Stimulated activated CD4-positive, alpha-beta T cell treated with anti-CD3 and anti-CD28 coated beads, Interleukin-2, amount 100 ng/mL, for 24 hours (primary cell): ENCODE measurements at places on chromosomes 16 and 17.

DNA sequence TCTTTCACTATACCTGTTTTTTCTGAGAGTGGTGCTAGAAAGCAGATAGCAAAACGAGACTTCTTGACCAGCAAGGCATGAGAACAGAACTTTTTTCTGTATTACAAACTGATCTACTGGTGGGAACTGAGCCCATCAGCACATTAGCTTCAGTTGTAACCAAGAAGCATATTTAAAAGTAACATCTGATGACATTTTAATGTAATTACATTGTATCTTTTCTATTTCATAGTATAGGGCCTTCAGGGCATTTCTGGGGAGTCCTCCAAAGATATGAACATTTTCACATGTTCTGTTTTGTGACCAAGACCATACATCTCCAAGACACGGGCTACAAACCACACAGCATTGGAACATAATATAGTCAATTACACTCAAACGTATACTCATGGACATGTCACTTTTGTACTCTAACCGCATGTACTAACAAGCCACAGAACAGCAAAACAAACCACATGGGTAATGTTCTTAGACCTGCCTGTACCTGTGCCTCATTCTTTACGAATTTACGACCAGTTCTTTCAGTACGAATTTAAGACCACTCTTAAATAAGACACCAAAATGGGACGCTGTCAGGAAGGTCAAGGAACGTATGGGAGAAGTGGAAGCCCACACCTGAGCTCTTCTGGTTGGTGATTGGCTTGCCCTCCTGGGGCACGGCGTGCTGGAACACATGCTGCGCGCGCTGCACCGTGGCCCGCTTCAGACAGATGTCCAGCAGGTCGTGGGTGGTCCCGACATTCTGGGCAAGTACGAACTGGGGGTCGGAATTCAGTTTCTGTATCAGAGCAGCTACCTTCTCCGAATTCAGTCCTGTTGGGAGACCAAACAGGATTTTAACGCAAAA is 825 bp downstream of the BLMH start:
- DNase-seq: peak; percentile 40

DNA sequence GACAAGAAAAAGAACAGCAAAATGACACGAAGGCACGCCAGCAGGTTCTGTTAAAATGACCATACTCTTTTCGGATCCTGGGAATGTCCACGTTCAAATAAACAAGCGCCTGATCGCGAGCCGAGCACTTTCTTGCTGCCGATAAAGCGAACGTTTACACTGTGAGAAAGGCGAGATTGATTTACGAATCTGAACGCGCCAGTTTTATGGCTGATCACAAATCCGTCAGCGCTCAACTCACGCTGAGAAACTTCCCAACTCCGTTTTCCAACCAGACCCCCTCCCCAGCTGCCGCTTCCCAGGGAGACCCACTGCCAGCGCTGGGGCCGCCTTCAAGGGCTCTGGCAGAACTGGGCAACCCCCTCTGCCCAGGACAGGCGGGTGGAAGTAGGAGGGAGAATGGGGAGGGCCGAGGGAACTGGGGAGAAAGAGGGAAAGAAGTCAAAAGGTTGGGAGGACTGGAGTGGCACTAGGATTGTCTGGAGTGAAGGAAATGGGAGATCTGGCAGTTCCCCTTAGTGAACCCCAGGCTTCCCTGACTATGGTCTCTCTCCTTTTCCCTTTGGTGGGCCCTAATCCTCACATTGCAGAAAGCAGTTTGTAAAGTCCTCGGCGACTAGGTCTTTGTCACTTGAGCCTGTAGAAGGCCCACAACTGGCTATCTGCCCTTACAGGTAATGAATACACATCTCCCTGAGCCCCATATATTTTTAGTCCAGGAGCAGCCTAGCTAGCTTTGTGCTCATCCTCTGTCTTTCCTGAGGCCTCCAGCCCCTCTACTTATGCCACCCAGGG is 6.9 kb downstream of the HOXB4 start:
- DNase-seq: no peak

DNA sequence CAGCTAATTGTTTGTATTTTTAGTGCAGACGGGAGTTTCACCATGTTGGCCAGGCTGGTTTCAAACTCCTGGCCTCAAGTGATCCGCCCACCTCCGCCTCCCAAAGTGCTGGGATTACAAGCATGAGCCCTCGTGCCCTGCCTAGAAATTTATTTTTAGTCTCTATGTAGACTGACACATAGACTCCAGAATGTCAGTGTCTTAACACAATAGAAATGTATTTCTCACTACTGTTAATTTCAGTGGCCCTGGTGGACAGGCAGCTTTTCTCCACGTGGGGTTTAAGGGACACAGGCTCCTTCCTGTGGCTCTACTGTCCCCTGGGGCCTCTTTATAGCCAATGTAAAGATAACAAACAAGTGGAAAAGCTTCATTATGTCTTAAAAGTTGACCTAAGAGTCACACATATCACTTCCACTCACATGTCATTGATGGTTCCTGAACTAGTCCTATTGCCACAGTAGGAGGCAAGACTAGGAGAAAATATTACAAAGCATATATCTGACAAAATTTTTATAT is 43.8 kb downstream of the COPRS start:
- DNase-seq: no peak

- DNase-seq: no peak
Measured at GRCh38 chr16:3013491-3013951, 798 bp downstream of the CLDN9 start.

DNA sequence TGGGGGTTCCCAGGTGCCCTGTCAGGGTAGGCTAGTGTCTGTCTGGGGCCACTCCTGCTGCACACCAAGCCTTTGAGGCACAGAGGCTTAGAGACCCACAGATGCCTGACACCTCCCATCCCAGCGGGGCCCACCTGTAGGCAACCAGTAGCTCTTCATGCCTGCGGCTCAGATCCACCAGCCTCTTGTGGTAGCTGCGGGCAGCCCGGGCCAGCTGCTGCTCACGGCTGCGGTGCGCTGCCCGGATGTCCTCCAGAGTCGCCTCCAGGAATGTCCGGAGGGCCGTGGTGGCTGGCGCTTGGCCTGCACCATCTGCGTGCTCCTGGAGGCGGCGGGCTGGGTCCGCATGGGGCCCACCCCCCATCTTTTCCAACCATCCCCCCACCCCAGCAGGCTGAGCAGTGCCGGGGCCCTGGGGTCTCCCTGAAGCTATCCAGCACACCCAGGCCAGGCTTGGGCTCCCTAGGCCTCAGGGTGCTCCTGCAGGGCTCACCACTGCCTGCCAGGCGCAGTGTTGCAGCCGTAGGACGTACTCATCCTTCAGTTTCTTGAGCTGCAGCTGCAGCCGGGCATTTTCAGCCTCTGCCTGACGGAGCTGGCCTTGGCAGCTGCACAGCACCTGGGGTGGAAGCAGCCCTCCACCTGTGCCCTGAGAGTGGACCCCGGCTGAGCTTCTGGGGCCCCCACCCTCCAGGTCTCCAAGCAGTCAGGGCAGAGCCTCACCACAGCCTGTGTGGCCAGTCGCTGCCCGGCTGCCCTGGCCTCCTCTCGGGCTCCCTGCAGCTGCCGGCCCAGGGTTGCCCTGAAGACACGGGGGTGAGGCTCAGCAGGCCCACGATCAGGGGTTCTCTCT is 1.8 kb downstream of the CCDC78 start:
- DNase-seq: no peak

DNA sequence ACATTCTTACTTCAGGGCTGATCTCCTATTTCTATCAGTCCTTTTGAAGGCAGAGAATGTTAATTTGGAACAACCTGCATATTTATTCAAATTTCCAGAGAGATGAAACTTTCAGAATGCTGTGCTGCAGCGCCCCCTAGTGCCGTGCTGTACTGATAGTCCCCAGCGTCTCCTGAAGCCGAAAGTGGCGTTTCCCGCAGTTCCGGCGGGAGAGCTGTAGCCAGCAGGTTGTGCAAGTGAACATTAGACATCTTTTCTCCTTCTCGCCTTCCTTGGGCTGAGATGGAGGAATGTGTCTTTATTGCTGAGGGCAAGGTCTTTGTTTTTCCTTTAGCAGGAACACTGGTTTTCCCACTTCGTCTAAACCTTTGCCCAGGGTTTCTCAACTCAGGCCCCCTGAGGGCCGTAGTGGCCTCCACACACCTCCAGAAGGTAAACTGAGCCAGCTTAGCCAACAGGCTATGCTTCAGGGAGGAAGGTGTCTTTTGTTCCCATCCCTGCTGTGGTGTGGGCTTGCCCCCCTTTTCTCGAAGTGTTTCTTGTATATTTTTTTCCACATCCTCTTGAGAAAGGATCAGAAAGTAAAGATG is 26.4 kb downstream of the USP10 start:
- peak; percentile 90 for DNase-seq

GRCh38 chr17:37148156-37148555 is 199.4 kb downstream of the AATF start:
- no peak for DNase-seq

GRCh38 chr17:35245196-35245486 is 2.3 kb downstream of the SLFN5 start:
- DNase-seq: no peak

DNA sequence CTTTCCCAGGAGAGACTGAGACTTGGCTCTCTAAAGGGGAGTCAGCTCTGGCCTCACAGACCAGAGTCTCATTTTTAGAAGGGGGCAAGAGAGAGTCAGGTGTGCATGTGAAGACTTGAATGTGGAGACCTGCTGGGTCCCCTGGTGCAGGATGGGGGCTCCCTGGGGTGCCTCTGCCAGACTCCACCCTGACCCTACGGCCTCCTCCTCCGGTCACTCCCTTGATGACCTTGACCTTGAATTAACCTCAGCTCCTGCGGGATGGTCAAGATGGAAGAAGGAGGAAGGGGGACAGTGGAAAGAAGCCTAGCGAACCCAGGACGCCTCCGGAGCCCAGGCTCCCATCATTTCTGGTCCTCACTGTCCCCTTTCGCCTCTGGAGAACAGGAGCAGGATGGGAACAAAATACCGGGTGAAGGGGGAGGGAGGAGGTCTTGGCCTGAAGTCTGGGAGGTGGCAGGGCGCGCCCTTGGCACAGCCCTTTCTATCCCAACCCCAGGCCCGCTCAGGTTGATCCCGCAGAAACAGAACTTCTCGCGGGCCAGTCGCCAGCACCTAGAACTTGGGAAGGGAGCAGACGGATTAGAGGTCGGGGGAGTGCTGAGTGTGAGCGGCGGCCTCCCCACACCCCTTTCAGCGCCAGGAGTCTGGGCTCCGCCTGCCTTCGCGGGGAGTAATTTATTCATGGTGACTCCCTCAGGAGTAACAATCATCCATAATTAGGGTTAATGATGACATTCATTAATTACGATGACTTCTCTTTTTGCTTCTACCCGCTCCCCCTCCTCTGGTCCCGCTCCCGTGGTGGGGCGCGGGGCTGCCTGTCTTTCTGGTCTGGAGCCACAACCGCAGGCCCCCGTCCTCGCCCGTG is 1.6 kb downstream of the STAC2 start:
- no peak for DNase-seq

GRCh38 chr16:50071075-50071671 is 5.4 kb downstream of the HEATR3 start:
- DNase-seq: no peak

GRCh38 chr17:46013502-46014165 is 14.6 kb downstream of the STH start:
- DNase-seq: no peak
